CD4-positive, alpha-beta T cell treated with Interferon gamma for 1 hour (primary cell): ENCODE measurements at places on chromosomes 4 and X.

GRCh38 chrX:38282049-38282448 is 45.3 kb downstream of the RPGR start:
- no peak for DNase-seq

DNA sequence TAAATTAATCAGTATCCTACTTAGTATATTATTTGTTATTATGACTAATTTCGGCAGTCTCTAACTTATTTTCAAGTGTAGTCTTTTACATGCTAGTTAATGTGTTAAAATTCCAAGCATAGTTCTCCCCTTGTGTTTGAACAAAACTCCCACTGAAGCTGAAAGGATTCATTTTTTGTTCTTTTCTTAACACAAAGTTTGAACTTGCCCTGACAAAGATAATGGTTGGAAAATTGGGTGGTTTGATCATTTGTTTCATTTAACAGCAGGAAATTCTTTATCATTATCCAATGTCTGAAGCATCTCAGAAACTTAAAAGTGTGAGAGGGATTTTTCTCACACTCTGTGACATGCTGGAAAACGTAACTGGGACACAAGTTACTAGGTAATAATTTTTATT is 36.0 kb downstream of the INTU start:
- no peak for DNase-seq

DNA sequence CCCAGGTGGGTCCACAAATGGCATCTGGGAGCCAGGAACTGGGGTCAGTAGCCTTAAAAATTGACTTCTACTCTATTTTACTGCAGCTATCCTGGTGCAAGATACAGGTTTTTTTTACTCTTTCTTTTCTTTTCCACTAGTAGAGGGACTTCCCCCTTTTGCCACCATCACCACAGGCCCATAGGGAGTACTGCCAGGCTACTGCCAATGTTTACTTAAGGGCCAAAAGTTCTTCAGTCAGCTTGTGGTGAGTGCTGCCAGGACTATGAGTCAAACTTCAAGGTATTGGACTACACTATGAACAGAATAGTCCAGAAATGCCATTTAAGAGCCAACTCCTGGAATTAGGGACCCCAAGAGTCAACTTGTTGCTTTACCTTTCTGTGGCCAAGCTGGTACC is 94.7 kb downstream of the EDA2R start:
- DNase-seq = no peak

GRCh38 chr4:121100093-121100775 is 27.9 kb upstream of the NDNF start:
- DNase-seq = no peak

DNA sequence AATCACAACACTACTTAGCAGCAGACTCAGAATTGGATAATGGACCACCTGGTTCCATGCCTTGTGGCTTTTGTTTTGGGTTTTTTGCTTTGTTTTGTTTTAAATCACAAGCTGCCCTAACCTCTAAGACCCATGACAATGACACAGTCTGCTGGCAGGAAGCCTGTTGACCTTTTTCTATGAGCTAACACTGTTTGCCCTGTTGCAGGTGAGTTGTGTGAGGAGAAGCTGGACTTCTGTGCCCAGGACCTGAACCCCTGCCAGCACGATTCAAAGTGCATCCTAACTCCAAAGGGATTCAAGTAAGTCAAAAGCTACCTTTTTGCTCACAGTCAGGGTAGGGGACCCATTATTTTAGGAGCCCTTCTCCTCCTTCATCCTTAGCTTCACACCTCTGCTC is 110.8 kb upstream of the PACRGL start:
- no peak for DNase-seq

DNA sequence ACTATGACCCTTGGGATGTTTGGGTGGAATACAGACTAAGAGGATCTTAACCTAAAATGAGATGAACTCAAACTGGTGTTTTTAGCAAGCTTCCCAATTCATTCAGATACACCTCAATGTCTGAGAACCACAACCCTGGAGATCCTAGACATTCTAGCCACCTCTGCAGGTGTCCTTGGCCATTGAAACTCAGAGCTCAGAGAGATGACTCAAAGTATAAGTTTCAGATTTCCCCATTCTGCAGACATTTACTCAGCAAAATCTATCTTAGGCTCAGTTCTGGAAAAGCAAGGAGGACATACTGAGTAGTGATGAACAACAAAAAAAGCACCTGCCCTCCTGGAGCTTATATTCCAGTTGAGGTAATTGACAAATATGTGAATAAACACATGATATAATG is 47.8 kb downstream of the COMMD8 start:
- DNase-seq = no peak

DNA sequence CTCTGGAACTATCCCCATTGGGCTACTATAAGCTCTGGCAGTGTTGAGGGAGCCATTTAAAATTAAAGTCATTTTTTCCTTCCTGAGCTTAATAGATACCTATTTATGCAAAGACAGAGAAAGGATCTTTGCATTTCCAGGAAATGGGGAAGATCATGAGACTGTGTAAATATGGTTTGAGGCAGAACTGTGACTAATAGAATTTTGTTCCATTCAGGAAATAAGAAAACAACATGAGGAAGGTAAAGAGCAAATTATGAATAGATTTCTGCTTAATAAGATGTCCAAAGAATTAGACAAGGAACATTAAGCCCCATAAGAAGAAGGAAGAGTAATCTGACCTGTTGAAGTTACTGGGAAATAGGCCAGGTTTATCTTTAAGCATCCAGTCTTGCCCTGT is 17.8 kb upstream of the TBC1D19 start:
- DNase-seq = no peak

DNA sequence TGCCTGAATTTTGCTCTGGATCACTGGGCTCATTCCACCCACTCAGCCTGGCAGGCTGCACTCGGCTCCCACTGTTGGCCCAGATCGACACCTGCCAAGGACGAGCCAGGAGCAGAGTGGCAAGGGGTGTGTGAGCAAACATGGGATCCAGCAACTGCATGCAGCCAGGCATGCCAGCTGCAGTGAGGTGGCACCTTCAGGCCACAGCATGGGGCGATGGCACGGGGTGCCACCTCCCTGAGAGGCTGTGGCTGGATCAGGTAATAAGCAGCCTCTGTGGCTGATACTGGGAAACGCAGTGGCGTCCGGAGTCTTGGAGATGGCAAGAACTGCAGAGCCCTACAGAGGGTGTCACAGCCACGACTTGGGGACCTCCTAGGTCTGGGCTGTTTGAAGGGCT is 244.5 kb upstream of the FSTL5 start:
- no peak for DNase-seq

DNA sequence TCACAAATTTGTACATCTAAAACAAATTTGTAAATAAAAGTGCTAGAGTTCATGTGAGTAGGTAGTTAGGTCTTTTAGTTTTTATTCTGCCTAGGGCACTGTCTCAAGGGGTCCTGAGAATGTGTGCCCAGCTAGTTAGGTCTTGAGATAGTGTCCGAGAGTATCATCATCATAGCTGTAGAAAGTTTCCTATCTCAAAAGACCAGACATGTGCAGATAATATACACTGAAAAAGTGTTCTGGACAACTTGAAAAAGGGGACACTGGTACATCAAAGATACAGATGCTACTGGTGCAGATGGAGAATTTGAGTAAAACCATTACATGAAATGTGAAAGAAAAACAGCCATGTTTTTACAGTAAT is 1.8 kb upstream of the ZCCHC4 start:
- DNase-seq = no peak

- DNase-seq = no peak
Measured at GRCh38 chrX:98924511-98924910, 1485.6 kb downstream of the PCDH19 start.

- DNase-seq = no peak
Measured at GRCh38 chr4:2321279-2322196, 59.6 kb upstream of the MXD4 start.

DNA sequence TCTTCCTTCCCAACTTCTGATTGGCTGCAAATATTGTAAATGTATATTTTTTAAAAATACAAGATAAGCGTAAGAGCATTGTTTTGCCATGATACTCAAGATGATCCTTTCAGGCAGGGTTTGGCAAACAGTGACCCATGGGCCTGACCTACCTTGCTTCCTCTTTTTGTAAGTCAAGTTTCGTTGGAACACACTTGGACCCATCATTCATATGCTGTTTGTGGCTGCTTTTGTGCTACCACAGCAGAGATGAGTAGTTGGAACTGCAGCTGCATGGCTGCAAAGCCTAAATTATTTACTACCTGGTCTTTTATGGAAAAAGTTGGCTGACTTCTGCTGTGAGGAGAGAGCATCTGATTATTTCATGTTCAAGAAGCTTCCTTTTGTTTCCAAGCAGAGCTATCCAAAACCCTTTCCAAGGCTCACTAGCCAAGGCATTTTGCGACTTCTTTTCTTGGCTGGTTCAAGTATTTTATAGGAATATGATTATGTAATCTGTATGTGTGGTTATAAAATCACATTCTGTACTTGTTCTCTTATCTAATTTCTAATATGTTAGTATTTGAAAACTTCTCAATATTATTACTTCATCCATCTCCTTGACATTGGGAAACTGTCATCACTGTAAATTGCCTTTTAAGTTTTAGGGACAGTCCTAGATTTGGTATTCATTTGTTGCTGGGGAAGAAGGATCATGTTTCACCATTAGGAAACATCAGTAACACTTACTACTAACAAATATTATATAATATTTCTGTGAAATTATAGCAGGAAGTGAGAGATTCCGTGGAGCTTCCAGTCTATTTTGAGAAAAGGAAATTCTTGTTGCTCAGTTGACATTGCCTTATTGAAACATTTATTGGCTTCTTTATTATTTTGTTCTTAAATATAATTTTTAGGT is 109.2 kb downstream of the ARHGAP10 start:
- DNase-seq = no peak

GRCh38 chr4:21032089-21032645 is 331.9 kb downstream of the PACRGL start:
- no peak for DNase-seq

DNA sequence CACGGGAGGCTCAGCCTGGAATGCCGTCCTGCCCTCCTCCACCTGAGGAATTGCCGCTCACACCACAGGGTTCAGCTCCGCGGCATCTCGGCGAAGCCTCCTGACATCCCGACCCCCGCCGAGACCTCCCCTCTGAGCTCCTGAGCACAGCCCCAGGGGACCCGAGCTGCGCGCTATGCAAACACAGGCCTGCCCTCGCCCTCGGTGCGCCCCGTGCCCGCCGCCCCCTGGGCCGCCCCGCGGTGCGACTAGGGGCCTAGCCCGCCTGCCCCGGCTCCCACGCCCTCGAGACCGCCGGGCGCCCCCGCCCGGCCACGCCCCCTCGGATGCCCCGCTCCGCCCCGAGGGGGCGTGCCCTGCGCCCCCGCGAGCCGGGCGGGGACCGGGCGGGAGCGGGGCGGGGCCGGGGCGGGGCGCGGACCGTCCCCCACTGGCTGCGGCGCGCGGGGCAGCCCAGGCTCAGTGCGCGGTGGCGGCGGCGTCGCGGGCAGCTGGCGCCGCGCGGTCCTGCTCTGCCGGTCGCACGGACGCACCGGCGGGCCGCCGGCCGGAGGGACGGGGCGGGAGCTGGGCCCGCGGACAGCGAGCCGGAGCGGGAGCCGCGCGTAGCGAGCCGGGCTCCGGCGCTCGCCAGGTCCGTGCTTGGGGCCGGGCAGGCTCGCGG is at the start of gene FGFR3:
Gene FGFR3 (plus strand): TSS at position 462 of the 664 bp plus-strand sequence. CDS start 642 bp downstream, outside the sequence.
- DNase-seq = no peak

GRCh38 chr4:172721659-172722058 is 447.0 kb upstream of the GALNT7 start:
- DNase-seq = no peak

GRCh38 chrX:55709735-55710134 is 7.8 kb upstream of the RRAGB start:
- DNase-seq = no peak
